Stimulated activated CD4-positive, alpha-beta T cell treated with anti-CD3 and anti-CD28 coated beads, Interleukin-4, amount 100 ng/mL, for 1 hour (primary cell): ENCODE measurements at places on chromosomes 5 and 9.
A peak's percentile ranks its signal among the peaks of the same experiment; 100 is the strongest.

DNA sequence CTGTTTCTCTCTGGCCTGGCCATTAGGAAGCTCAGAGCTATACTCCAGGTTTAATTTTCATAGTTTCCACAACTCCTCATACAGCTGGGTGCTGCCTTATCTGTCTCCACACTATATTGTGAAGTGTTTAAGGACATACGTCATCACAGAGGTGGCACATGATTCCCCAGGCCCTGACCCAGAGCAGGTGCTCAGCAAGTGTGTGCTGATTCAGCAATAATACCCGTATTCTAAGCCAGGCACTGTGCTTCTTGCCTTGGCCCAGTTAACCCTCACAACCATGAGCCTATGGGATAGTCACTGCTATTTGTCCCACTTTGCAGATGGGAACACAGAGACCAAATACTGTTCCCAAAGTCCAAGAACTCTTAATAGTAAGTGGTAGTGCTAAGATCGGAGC is 93.5 kb upstream of the SMIM23 start:
- DNase-seq, result no peak

DNA sequence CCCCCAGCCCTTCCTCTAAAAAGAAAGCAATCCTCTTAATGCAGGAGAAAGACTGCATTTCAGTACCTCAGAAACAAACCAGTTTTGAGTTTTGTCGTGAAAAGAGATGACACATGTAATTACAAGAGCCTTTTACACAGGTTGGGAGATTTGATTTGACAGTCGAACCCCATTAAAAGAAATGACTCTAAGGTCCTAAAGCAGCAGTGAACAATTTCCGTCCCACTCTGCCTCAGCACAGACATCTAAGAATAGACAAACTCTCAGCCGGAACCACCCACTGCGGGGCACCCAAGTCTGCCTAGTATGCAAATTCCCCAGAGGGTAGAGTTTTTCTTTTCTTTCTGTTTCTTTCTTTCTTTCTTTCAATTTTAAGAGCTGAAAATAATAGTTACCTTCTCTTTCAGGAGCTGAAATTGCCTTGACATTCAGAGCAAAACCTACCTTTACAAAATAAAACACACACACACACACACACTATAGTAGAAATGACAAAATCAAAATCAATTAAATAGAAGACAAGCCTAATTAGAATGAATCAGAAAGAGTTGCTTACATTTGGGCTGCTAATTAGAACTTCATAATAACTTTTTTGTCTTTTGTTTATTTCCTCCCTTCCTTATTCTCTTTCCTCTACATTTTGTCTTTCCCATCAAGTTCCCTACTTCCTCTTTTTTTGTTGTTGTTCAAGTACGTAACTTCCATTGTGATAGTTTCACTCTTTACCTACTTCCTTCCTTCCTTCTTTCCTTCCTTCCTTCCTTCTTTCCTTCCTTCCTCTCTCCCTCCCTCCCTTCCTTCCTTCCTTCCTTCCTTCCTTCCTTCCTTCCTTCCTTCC is 65.1 kb downstream of the BASP1 start:
- no peak for DNase-seq

DNA sequence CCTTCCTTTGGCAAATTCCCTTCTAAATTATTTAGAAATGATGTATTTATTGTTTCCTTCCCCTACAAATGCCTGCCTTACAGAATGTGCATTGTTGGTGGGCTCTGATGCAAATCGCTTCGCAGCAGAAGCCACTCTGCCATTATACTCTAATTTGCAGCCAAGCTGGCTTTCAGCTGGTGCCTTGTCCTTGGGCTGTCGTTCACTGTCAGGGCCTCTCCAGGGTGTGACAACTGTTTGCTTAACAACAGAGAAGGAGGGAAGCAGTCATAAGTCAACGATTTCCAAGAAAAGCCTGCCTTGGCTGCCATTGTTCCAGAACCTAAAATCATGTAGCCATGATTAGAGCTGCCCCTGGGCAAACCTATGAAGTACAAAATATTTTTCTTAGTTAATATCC is 260.1 kb upstream of the RGMB start:
- no peak for DNase-seq

- no peak for DNase-seq
Observed at GRCh38 chr9:81002906-81003305, 686.4 kb downstream of the TLE1 start.

DNA sequence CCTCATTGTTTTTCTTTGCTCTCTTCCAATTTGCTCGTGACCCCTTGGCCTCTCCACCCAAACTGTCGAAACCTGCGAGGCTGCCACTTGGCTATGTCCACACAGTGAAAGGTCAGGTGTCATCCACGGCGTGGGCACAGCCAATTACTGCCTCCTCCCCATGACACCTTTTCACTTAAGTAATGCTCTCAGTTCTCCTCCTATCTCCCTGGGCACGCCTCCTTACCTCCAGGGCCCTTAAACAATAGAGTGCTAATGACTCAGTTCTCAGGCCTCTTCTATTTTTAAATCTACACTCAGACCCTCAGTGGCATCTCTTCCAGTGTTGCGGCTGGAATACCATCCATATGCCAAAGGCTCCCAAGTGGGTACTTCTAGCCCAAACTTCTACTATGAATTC is 256.8 kb downstream of the ROR2 start:
- no peak for DNase-seq

- DNase-seq, result no peak
Observed at GRCh38 chr9:120369608-120370220, 210.3 kb downstream of the CDK5RAP2 start.

DNA sequence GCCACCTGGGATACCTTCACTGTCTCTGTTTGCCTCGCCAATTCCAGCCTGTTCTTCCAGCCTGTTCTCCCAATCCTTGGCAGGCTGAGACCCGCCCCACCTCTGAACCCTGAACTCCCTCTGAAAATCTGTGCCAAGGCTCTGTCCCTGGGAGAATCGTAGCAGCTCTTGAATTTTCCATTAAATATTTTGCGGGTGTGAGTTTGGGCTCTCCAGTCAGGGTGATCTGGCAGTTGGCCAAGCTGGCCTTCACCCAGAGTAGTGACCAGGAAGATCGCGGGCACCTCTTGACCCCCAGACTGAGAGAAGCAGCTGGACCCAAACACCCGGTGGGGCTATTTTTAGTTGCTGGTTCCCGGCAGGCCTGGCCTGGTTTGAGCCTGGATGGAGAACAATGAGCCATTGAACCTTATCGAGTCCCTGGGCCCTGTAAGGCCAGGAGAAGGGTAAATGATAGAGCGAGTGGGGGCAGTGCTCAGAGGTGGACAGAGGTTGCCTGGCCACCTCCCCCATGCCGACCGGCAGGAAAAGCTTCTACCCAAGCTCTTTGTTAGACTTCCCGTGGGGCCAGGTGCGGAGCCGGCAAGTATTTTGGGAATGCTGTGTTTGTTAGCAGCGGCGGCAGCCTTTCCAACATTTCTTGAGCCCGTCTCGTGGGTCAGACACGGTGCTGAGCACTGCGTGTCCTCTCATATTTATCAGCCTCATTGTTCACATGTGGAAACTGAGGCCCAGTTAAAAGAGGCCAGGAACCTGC is 146.2 kb downstream of the RGS3 start:
- no peak for DNase-seq

GRCh38 chr9:10764481-10764880 is 151.7 kb upstream of the PTPRD start:
- no peak for DNase-seq

GRCh38 chr9:34581318-34581717 is 8.2 kb downstream of the CNTFR start:
- DNase-seq, result no peak

DNA sequence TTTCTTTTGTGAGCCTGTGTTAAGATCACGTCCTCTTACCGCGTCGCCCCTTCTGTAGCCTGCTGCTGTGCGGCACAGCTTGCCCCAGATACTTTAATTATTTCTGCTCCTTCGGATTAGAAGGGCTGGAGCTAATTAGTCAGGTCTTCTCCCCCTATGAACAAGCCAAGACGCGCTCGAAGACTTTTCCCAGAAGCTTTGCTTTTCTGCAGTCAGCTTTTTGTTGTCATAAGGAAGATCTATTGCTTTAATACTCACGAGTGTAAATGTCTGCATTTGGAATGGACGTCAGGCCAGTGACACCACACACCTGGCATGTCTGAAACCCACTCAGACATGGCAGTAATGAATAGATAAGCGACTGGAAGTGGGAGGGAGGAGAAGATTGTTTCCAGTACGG is 37.0 kb downstream of the PRUNE2 start:
- no peak for DNase-seq

DNA sequence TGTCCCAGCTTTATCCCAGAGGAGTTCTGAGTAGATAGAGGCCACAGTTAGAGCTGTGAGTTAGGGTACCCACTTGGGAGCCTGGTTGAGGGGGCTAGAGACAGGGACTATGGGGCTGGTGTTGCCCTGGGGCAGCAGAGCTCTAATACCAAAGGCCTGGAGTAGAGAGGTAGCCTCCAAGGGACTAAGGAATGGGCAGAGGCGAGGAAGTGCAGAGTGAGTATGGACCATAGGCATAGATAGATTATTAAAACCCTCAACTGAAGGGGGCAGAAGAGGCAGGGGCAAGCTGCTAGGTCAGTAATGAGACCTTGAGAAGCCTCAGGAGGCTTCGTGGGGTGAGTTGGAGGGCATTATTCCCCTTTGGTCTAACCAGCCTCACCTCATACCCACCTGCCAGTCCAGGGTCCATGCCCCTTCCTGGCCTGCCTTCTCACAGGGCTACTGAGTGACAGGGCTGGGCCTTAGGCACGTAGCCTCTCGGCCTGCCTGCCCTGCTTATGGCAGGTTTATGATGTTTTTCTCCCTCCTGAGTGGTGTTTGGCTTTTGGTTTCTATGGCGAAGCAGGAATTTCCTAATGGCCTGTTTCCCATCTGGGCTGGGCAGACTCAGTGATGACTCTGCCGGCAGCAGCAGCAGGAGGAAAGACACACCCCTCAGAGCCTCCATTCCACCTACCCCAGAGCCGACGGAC is 8.0 kb downstream of the PDLIM4 start:
- no peak for DNase-seq

DNA sequence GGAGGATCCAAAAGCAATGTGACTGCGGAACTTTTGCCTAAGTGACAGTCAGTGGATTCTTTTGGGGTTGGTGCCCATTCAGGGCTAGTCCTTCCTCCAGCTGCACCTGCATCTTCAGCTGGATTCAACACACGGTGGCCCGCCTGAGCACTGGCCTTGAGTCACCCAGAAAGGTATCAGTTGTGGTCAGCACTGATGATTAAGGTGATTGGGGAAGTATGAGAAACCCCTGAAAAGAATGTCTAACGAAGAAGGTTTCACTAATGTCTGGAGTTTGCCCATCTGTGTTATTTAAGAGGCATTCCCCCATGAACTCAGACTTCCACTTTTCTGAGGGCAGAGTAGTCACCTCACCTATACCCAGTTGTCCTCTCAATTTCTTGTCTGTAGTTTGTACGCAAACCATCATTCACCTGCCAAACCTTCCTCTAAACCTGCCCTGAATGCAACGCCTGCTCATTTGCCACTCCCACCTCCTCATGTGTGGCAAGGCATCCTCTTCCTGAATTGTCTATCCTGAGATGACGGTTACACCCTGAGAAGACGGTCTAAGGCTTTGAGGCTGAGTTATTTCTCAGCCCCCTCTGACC is 27.2 kb downstream of the CSF2 start:
- DNase-seq, result peak; percentile 34

DNA sequence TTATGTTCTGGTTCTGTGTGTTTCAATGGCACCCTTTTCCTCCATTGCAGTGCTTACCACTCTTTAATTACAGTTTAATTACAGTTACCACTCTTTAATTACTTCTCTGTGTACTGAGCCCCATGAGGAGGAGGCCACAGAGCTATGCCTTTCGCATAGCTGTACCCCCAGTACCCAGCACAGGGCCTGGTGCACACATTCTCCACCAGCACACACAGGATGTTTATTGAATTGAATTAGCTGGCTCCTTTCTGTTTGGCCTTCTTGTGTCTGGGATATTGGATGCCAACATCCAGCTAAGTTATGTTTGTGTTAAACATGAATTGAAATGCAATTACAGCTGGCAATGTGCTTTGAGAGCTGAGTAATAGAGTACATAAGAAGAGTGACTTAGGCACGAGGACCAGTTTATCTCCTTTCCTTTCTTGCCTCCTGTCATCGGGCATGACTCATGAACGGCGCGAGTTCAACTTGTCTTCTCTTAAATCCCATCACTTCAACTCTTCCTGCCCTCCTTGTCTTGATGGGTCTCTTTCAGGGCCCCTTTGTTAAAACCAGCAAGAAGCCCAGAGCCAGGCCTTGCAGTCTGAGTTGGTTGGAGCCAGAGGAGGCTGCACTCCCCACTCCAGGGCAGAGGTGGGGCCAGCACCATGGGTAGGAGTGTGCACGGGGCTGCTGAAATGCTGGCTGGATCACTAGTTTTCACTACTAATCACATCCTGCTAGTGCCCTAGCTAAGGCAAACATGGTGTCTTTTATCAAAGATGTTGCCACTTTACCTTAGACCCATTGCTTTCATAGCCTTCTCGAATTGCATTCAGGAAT is 37.4 kb downstream of the MVB12B start:
- no peak for DNase-seq

DNA sequence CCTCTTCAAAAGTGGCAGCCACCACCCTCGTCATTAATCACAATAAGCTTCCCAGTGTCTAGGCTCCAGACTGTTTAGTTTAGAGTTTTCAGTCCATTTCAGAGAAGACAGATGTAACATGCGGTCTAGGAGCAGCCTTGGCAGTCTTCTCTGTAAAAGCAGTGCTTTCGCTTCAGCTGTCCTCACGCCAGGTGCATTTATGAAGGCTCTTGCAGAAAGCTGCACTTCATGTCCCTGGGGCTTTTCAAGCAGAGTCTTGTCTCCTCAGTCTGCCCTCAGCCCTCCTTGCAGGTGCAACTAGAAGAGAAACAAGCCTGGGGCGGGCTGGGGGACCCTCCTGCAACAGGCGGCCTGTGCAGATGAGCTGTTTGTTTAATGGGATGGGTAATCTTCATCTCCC is 281.9 kb downstream of the DRD1 start:
- no peak for DNase-seq

- no peak for DNase-seq
Observed at GRCh38 chr5:133757396-133757945, 145.1 kb upstream of the FSTL4 start.

- DNase-seq, result no peak
Observed at GRCh38 chr5:133723651-133724366, 111.5 kb upstream of the FSTL4 start.
